Stimulated activated naive CD4-positive, alpha-beta T cell (primary cell): ENCODE measurements at places on chromosomes 5 and 9.

GRCh38 chr9:83707518-83707767, 315 bp downstream of the UBQLN1 start:
- DNase-seq = no peak

DNA sequence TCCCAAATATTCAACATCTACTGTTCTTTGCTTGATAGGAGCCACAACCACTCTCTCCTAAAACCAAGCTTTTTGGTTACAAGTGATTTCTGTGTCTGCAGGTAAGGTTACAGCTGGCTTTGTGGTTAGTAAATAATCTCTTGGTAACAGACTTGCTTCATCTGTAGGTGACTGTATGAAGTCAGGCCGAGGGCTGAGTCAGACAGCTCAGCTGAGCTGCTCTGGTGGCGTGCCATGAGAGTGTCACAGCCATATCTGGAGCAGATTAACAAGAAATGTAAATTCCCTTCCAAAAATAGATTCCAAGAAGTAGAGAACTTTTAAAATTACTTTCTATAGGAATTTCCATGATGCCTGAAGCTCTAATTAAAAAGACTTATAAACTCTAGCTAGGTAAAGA, 23.7 kb upstream of the TAS2R1 start:
- no peak for DNase-seq

DNA sequence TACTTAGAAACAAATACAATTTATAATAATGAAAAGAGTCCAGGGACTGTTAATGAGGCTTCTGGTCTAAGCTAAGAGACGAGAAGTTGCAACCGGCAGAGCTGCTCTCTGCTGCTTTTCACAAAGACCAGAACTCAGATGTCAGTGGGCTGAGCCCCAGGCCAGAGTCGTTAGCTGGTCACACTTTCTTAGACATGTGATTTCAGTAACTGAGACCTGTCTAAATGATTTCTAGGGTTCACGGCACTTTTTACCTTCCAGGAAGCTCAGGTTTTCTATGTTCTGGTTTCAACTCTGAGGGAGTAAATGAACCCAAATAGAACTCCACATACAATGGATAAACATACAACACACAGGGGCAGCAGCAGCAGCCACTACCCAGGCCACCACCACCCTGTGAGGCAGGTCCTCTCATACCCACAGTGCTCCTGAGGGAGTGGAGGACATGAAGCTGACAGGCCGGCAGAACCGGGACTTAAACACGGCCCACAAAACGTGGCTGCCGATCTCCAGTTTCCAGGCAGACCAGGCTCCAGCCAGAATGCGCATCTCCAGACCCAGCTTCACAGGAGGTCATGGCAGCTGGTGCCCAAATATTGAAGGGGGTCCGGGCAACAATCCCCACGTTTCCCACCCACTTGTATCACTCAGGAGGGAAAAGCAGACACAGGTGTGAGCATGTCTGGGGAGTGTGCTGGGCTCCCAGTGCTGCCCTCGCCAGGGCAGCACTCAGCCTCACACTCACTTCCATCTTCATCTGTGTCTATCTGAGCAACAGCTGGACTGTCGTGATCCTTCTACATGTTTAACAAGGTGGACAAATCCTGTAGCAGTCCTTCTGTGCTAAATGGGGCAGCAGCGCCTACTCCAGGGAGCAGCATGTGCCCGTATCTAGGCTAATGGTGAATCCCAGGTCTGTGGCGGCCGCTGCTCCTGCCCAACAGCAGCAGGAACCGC, 38.8 kb downstream of the IARS1 start:
- DNase-seq = no peak

DNA sequence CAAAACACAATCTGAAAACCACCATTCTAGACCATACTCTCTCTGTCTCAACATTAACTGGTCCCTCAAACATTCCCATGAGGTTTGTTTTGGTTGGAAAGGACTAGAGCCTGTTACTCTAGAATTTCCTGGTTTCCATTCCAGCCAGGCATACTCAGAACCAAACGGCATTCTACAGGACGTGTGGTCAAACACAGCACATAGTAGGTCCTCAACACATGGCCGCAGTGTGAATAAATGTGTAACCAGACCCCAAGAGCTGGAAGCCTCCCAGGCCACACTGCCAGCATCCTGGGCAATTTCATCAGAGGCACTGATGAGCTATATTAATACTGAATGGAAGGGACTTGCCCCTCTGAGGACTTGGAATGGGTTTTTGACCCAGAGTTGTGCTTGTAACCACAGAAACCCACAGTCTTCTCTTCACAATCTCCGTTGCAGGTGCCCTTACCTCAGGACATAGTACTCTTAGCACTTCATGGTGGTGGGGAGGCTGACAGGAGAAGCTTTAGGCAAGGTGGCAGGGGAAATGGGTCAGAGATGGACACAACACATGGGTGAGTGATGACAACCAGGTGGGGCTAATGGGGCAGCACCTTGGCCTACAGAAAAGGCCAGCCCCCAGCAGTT, 66.0 kb downstream of the ZNF366 start:
- DNase-seq = no peak

DNA sequence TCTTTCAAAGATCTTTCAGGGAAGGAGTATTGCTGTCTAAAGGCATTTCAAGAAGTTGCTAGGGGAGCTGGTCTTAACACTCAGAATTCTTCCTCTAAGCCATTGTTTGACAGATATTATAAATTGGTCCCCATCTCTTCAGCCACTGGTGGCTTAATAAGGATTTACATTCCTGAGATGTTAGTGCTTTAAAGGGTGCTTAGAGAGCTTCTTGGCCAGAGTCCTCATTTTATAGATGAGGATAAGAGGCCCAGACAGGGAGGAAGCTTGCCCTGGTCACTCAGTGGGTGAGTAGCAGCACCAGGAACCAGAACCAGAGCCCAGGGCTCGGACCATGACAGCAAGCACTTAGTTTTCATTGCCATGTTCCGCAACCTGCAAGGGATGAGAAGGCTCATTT, 53.2 kb downstream of the GALNT10 start:
- no peak for DNase-seq

DNA sequence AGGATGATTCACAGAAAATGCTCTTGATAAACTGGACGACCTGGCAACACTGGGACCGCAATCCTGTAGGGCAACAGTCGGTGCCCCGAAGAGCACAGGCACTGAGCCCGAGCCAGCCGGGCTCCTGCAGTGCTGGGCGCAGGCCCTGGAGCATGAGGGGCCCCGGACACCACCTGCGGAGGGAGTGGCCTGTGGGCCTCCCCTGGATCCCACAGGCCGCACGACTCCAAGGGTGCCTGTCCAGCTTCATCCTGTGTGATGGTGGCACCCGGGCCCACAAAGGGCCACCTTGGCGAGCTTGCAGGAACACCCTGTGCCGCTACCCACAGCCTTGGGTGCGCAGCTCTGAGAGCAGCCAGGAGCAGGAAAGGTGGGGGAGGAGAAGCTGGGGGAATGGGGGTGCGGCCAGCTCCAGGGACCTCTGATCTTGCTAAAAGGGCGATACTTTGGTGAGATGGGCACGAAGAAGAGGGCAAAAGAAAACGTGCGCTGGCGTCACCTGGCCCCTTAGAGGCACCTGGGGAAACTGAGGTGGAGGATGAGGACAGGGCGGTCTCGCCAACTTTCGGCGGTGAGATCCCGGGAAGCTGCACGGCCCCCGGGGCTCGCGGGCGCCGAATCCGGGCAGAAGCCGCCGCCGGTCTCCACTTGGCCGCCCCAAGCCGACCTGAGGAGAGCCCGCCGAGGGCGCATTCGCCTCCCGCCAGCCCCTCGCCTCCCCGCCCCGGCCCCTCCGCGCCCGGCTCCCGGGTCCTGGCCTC, 722 bp downstream of the TBC1D9B start:
- no peak for DNase-seq

DNA sequence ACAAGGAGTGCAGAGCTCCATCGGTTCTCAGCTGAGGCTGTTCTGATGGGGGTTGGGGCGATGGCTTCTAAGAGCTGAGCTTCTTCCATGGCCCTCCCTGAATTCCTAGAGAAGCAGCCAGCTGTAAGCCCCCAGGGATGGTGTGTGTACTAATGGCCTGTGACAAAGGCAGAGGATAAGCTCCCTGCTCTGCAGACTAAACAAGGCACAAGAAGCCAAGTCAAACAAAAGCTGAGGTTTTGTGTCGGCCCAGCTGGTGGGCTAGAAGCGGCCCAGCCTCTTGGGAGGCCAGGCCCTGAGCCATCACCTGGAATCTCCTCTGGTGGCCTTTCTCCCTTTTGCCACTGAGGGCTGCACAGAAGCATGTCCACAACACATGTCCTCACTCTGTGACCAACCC, 75.0 kb upstream of the XPA start:
- no peak for DNase-seq

DNA sequence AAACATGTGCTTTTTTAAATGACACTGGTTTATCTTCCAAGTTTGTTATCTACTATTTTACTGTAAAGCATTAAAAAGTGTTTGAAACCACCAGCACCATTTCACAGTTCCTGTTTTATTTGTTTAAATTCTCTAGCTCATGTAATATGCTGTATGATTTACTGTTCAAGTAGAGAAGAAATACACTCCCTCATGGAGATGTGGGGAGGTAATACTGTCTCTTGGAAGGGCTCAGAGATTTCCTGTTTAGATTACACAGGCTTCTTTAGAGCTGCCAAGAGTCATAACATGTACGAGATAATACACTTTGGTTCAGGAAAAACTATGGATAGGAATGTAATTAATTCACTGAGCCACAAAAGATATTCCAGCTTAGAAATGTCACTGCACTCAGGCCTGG, 135.0 kb upstream of the CCDC152 start:
- DNase-seq = no peak

DNA sequence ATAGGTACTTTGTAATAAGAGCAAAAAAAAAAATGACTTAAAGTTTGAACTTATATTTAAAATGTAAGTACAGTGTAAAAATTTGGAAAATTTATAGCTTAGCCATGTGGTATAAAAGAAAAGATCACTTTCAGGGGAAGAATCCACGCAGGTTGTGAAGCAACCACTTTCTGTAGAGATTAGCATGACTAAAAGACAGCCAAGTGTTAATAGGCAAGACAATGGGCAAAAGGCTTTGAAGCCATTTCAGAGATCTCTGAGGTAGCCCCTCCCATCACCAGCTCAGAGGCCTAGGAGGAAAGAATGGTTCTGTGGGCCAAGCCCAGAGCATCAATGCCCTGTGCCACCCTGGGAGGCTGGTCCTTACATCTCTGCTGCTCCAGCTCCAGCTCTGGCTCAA, 346.3 kb upstream of the CHD1 start:
- no peak for DNase-seq

DNA sequence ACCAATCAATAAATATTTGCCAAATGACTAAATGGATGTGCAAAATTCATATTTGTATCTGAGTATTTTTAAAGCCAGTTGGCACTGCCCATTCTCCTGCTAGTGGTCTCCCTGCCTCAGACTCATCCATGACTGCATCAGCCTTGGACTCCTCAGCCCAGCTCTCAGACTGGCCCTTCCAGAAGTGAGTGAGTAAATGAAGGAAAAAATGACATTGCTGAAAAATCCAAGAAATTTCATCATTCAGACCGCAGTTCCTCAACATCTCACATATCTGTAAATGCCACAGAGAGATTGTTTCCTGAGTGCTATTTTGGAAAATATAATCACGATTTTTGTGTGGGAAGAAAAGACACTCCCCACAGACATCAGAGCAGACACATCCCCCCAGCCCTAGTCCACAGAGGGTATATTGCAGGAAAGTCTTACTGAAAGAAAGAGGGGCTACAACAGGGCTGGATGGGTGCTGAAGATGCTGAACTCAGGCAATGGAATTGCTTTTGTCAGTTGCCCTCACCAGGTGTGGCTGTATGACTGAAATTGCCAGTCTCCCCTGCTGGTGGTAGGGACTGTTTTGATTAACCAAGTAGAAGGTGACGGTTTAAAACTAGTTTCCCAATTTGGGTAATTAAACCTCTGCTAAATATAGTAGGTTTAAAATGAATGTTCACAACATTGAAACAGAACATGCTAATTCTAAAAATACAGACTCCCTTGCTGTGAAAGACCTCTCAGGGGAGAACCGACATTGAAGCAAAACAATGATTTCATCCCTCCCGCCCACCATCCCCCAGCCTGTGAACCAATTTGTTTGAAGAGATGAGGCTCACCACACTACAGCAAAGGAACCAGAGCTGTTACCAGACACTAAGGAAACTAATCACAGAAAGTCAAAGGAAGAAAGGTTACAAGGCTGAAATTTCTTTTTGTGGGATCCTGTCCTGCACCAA, 158.8 kb downstream of the DEPDC1B start:
- DNase-seq = no peak

DNA sequence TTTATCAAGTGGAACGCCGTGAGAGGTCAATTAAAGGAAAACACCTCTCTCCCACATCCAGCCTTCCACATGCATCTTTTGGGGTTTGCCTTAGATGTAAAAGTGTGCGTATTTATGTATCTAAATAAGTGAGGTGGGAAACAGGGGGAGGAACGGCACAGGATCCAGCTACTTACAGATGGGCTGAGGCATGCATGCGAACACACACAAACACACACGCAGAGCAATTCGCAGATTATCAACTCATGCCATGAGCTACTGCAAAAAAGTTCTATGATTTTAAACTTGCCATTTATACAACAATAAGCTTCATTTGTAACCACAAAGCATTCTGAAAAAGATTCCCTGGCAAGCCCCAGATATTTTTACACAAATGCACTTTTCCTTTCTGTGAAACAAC, 242.1 kb downstream of the BNC2 start:
- no peak for DNase-seq

GRCh38 chr9:130687615-130688014, 6.0 kb upstream of the EXOSC2 start:
- no peak for DNase-seq

GRCh38 chr5:165161204-165161603, 1655.8 kb downstream of the MAT2B start:
- no peak for DNase-seq

GRCh38 chr9:70902171-70902570, 219.2 kb downstream of the TRPM3 start:
- no peak for DNase-seq

- DNase-seq = no peak
Observed at GRCh38 chr9:96163712-96164111, 138.3 kb downstream of the HSD17B3 start.

- peak; percentile 63 for DNase-seq
Observed at GRCh38 chr5:87340716-87341115, 72.0 kb downstream of the CCNH start.

GRCh38 chr5:20017021-20017420, 29.0 kb upstream of the CDH18 start:
- no peak for DNase-seq

DNA sequence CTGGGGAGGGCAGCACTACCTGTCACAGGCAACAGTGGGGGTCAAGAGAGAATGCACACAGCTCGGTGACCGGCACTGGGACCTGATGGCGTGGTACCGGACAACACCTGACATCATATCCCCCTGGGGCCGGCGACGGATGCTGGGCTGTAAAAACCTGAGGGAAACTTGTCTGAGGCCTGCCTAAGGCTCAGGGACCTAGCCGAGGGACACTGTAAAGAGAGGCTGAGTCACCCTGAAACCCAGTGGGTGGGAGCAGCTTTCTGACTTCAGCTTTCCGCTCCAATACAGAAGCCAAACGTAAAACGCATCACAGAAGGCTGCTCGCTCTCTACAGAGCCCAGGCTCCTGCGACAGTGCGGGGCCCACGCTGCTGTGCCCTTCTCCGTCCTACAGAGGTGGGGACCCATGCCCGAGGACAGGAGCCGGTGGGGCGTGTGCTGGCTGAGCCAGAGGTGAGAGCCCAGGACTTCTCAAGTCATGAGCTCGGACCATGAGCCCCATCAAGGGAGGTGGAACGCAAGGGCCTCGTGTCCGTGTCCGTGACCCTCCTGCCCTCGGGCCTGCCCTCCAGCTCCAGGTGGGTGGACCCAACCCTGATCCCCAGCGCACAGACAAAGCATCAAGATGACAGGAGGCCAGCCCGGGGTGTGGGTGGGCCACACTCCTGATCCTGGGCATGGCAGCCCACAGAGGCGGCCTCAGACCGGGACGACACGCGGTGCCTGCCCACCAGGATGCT, 5.3 kb downstream of the RALGDS start:
- DNase-seq = no peak
